ENCODE measurements at places on chromosomes 2 and 18.

DNA sequence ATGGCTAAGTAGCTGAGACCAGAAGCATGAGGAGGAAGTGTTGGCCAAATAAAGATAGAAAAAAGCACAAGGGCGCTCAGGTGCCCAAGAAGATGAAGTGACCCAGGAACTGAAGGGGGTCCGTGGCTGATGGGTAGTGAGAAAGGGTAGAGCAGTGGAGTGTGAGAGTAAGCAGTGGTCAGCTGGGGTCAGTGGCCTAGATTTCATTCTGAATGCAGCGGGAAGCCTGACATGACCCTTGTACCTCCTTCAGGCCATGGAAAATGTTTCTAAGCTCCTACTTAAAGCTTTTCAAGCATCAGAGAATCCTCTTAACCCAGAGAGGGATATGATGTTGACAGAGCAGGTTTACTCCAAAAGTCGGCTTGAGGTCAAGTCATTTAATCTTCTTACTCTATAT is 89.0 kb upstream of the UNC80 start:
- DNase-seq: no peak

- DNase-seq: no peak
Observed at GRCh38 chr2:70080610-70081200, 6.6 kb upstream of the PCBP1 start.

DNA sequence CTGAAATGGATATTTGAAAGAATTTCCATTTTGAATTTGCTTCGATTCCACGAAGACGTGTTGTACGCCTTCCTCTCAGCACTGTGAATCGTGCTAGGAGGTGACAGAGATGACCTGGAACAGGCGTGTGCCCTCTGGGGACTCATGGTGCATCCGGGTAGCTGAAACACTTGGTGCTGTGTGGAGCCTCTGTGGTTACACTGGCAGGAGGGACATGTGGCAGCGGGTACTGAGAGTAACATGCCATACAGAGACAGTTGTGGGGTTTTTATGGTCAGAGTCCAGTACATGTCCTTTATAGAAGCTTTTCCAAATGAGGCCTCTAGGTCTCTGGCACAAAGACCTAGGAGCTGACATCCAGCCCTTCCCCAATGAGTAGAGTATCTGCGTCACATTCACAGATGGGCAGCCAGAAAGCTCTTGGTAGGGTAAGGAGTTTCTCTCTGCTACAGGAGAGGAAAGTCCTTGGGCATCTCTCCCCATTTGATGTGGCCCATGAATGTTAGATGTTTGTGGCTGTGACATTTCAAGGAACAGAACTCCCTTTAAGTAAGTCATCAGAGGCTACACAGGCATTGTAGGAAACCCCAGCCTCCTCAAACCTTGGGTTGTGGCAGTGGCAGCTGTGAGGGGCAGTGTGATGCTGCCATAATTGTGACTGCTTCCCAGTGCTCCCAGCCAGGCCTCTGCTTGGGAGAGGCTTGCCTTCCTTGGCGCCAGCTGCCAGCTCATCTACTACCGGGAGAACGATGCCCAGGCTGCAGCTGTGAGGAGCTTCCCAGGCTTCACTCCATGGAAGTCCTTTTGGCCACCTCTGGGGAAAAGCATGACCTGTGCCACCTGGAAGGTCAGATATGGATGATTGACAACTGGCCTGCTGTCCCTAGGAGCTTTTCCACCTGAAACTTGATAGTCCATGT is 80.6 kb downstream of the ACOXL start:
- no peak for DNase-seq

DNA sequence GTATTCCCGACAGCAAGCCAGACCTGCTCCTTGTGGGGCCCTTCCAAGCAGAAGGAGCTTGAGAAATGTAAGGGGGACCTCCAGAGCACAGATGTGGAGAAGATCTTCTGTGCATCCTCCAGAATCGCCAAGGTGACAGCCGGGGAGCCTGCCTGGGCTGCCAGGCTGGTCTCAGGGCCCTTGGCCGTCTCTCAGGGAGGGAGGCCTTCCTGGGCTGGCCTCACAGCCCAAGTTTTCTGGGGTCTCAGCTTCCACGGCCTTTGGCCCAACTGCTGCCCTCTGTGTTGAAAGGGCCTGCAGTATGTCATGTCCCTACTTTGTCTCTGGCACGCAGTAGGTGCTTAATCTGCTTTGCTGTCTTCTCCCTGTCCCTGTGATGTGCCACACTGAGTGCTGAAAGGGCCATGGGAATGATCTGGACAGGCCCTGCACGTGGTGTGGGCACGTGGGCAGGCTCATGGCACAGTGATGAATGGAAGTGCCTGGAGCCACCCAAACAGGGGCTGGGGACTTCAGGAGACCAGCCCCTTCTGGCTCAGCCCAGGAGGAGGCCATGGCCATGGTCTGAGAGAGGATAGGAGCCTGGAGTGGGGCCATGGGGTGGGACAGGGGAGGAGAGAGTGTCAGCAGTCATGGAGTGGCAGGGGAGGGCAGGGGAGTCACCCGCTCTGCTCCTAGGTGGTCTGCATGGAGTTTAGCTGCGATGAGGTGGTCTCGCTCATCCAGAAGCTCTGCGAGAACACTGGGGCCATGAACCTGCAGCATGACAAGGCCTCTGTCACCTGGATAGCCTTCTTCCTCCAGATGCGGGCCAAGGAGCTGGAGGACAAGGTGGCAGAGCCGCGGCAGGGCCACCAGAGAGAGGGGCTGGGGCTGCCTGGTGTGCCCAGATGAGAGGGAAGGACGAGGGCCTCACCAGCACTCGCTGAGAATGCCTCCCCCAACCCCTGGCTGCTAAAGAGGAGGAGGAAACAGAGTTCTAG is 35.4 kb downstream of the HJURP start:
- DNase-seq: no peak
